Stimulated activated effector memory CD8-positive, alpha-beta T cell treated with anti-CD3 and anti-CD28 coated beads, Interleukin-12 subunit alpha, Interleukin-12 subunit beta, amount 100 ng/mL, for 72 hours (primary cell): ENCODE measurements at places on chromosomes 11 and 22.

- DNase-seq = no peak
These were observed 9.5 kb downstream of the MACROD1 start for GRCh38 chr11:64156235-64157011.

DNA sequence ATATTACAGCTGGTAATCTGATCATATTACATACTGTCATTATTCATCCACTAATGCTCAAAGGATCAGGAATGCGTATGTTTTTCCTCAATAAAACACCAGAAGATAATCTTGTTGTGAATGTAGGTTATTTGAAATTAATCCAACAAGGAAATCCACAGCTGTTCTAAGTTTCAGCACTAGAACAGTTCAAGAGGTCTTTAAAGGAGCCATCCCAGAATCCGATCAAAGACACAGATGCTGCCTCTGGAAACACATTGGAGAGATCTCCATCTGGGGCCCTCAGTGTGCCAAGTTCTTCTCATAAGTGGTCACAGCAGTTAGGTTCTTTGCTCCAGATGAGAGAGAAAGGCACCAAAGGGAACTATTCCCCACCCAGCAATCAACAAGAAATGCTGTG, 1955.1 kb upstream of the RAG2 start:
- no peak for DNase-seq

DNA sequence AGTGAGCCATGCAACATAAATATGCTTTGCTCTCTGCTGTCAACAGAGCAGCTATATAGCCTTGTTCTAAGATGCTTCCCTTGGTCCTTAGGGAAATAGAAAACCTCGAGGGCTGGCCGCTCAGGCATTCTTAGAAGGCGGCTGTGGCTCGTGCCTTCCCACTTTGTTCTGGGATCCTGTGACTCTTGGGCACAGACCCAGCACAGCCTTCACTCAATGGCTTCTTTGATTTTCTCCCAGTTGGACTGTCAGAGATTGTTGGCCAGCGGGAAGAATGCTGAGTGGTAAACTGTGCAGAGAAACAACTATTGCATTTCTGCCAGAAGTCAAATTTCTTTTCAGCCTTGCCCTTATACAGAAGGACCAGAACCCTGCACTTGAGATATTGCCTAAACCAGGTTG, 9.5 kb upstream of the MICAL2 start:
- DNase-seq = no peak

GRCh38 chr22:19559324-19559811, 35.2 kb upstream of the CLDN5 start:
- no peak for DNase-seq

- no peak for DNase-seq
These were observed 1.0 kb downstream of the PCNX3 start for GRCh38 chr11:65616575-65617001.

DNA sequence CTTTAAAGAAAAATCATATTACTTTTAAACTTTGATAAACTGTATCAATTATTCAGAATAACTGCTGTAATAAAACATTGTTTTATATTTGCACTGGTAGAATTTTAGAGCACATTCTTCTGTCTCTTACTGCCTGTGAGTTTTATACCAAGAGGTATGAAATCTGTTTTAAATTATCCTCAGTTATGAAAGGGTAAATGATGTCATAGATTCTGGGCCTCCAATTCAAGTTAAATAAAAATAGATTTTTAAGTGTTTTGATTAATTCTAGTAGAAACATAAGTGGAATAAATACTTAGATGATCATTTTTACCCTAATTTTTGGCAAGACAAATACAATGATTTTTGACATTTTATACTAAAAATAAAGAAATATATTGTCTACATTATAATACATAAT, 93.0 kb downstream of the GUCY1A2 start:
- DNase-seq = no peak

DNA sequence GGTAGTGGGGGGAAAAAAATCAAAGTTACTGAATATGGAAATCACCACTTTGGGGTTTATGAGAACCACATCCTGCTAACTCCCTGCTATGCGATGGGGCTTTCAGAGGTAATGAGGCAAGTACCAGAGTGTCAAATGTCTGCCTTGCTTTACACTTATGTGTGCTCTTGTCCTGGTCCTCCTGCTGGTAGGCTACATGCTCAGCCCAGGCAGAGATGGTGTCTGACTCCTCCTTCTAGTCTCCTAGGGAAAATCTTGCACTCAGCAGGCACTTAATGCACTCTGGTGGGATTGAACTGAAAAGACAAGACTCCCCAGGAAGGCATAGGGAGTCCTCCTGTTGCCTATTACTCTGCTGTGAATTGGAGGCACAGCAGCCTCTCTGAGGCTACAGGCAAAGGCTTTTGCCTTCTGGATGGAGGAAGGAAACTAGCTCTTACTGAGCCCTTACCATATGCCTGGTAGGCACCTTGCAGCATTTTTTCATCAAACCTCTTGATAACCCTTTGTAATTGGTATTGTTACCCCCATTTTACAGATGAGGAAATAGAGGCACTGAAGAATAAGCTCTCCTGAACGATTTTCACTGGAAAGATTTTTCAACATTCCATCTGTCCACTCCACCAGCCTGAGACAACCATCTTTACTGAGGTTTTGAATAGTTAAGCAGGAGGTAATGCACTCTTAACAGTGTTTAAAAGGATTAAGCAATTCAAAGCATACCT, 132.1 kb upstream of the PAX6 start:
- no peak for DNase-seq

- DNase-seq = no peak
These were observed 44.7 kb downstream of the CSTF3 start for GRCh38 chr11:33116535-33116934.

GRCh38 chr11:1728931-1729691, 21.3 kb downstream of the IFITM10 start:
- DNase-seq = no peak

DNA sequence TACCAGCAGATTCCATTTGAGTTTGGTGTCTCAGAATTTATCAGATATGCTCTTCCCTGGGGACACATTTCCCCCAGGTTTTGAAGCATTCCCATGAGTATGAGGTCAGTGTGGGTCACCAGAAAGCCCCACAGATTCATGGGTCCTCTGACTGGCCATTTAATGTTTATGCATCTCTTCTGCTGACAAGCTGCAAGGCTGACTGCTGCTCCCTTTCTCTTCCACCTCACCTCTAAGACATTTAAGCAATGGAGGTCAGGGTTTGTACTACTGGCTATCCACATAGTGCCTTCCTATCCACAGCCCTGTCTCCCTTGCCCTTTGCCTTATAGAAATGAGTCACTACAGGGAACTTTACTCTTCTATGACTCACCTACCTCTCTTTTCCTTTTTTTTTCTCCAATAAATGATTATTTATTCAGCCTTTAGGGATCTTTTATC, 106.0 kb upstream of the TIMP3 start:
- DNase-seq = no peak

- DNase-seq = no peak
These were observed 8.0 kb upstream of the SF1 start for GRCh38 chr11:64786308-64786707.

GRCh38 chr11:2762451-2762850, 62.7 kb upstream of the KCNQ1OT1 start:
- no peak for DNase-seq

- DNase-seq = no peak
These were observed 108.8 kb upstream of the ANO5 start for GRCh38 chr11:22084056-22084455.

DNA sequence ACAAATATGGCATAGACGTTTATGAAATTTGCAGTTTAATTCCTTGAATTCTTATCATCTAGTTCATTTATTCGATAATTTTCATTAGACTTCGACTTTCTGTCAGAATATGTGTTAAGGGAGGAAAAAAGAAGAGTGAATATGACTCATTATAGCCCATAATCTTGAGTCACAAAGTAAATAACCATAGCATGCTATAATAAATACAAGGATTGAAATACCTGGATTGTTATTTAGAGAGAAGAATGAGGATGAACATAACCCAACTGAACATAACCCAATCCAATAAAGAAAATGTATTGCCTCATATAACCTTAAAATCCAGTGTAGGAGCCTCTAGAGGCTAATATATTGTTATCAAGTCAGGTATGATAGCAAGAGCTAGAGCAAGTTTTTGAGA, 1858.3 kb upstream of the RAG2 start:
- DNase-seq = no peak

GRCh38 chr11:75155570-75156422, 4.9 kb downstream of the SLCO2B1 start:
- DNase-seq = no peak

DNA sequence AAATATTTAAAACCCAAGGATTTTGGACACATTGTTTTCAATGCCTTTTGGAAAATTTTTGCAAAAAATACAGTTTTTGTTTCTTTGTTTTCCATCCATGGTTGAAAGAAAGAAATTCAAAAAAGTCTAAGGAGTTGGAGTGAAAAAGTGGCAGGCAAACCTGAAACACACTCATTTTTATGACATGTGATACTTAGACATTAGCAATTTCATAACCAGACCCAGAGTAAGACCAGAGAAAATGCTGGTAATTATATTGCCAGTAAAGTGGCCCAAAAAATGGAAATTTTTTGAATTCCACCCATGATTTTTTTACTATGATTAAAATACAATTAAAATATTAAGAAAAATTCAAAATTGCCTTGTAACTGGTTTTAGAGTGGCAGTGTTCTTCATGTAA, 128.2 kb downstream of the SLC17A6 start:
- DNase-seq = no peak

DNA sequence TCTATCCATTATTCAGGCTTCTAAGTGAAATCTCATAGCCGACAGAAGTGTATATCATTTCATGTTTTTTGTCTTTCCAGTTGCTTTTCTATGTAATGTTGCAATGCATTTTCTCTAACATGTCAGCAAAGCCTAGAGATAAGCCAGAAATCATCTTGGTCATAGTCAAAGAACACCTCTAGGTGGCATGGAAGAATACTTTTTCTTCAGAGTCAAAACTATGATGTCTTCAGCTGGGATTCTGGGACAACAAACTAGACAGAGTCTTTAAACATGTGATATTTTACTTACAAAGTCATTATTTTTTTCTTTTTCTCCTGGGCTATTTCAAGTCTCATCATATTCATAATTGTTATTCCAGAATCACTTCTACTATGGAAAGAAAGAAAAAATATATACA, 4.4 kb downstream of the GAS2 start:
- no peak for DNase-seq

DNA sequence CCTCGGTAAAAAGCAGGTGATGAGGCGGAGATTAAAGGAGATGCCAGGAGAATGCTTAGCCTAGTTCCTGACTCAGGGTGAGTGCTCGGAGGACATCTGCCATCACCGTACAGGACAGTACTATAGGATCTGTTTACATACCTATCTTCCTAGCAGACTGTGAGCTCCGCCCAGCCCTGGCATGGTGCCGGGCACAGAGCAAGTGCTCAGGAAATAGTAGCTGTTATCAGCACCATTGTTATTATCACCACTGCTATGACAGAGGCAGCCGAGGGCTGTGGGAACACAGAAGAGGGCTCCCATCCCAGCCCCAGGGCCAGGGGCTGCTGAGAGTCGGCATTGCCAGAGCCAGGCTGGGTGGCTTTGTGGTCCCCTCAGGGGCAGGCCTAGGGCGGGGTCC, 642 bp upstream of the SEPTIN3 start:
- DNase-seq = no peak

DNA sequence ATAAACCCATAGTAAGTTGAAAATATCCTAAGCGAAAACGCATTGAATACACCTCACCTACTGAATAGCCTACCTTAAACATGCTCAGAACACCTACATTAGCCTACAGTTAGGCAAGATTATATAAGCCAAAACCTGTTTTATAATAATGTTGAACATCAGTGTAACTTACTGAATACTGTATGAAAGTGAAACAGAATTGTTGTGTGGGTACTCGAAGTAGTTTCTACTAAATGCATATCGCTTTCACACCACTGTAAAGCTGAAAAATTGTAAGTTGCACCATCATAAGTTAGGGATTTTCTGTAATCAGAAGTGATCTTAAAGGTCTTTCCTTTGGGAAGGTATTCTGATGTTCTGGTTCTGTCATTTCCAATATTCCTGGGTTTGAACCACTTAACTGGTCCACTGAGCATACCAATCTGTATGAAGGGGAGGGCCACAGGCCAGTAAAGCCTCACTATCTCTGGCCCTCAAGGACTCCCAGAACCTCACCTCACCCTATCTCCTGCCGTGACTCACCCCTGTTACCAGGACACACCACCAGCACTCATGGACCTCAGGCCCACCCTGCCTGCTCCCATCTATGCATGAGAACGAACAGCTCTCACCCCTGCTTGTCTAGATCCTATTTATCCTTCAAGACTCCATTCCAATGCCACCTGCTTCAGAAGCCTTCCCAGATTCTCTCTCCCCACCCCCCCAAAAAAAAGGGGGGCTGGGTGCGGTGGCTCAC, 70.0 kb downstream of the NAT10 start:
- no peak for DNase-seq

DNA sequence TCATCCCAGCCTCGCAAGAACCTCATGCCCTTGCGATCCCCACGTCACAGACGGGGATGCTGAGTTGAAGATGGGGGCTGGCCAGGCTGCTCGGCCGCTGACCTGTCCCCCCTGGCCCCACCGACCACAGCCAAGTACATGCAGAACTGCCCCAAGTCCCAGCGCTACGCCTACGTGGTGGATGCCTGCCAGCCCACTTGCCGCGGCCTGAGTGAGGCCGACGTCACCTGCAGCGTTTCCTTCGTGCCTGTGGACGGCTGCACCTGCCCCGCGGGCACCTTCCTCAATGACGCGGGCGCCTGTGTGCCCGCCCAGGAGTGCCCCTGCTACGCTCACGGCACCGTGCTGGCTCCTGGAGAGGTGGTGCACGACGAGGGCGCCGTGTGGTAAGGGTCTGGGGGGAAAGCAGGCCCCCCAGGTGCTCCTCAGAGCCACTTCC, 10.0 kb downstream of the MUC5B start:
- no peak for DNase-seq
